Brain pericyte (primary cell): ENCODE measurements at places on chromosomes 12 and 14.

- DNase-seq = no peak
These were observed 88.9 kb upstream of the FRMD6 start for GRCh38 chr14:51562816-51563215.

DNA sequence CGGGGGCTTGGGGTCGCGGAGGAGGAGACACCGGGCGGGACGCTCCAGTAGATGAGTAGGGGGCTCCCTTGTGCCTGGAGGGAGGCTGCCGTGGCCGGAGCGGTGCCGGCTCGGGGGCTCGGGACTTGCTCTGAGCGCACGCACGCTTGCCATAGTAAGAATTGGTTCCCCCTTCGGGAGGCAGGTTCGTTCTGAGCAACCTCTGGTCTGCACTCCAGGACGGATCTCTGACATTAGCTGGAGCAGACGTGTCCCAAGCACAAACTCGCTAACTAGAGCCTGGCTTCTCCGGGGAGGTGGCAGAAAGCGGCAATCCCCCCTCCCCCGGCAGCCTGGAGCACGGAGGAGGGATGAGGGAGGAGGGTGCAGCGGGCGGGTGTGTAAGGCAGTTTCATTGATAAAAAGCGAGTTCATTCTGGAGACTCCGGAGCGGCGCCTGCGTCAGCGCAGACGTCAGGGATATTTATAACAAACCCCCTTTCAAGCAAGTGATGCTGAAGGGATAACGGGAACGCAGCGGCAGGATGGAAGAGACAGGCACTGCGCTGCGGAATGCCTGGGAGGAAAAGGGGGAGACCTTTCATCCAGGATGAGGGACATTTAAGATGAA, 630 bp downstream of the FOS start:
- DNase-seq = no peak

DNA sequence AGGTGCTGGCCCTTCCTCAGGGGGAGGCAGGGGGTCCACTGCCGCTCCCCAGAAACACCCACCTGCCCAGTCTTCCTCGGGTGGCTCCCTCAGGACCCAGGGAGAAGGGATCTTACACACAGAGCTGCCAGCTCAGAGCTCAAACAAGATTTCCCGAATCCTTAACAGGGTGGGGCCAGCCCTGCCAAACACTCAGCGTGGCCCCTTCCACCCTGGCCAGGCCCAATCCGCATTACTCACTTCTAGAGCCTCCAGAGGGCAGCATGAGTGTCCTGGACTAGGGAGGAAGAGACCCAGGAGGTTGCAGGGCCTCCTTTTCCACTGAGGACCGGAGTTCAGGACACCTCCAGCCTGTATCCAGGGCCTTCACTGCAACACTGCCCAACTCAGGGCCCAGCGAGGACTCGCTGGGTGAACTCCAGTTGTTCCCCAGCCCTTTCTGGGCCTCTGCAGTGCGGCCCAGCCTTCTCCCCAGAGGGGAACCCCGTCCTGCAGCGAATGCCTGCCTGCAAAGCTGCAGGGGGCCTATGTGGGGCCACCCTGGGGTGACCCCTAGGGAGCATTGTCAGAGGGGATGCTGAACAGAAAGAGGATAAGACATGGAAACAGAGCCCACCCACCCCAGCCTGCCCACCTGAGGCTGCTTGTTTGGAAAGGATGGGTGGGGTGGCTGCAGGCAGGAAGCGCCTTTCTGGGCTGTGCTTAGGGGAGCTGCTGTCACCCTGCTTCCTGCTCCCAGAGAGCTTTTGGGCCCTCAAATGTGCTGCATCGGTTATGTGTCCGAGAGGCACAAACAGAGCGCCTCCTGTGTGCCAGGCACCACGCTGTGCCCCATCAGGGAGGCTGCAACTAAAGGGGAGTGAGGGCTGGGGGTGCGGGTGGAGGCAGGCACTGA, 43.8 kb downstream of the CCNK start:
- DNase-seq = no peak

DNA sequence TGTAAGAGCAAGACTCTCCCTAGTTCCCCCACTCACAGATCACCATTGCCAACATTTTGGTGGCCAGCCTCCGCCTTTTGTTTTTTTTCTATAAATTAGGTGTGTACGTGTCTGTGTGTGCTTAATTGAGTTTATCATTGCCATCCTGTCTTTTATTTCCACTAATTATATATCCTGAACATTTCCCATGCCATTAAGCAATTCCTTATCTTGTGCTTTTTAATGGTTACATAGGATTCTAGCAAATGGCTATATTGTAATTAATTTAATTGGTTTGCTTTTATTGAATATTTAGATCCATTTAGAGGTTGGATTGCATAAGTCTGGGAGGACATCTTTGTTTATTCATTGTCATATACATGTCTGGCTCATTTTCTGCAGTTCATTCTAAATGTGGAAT, 107.3 kb upstream of the RTL1 start:
- DNase-seq = no peak

- no peak for DNase-seq
These were observed 5.3 kb downstream of the DNAI7 start for GRCh38 chr12:25189656-25190055.

GRCh38 chr14:64412237-64412636, 24.1 kb downstream of the MTHFD1 start:
- DNase-seq = no peak

- DNase-seq = no peak
These were observed 60.3 kb downstream of the TESC start for GRCh38 chr12:117038919-117039318.

DNA sequence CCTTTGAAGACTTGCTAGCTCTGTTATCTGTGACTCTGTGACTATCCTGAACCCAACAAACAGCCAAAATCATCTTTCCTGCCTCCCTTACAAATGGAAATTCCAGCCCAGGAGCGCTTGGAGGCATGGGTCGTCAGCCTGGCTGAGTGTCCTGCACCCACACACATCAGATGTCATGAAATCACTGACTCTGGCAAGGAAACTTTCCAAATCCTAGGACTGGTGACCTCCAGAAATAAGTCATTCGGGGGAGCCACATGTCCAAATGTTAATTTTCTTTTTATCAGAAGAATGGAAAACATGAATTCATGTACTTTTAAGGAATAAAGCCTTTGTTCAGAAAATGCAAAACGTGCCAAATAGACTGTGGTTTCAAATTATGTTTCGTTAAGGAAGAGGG, 96.3 kb upstream of the EVL start:
- DNase-seq = no peak

DNA sequence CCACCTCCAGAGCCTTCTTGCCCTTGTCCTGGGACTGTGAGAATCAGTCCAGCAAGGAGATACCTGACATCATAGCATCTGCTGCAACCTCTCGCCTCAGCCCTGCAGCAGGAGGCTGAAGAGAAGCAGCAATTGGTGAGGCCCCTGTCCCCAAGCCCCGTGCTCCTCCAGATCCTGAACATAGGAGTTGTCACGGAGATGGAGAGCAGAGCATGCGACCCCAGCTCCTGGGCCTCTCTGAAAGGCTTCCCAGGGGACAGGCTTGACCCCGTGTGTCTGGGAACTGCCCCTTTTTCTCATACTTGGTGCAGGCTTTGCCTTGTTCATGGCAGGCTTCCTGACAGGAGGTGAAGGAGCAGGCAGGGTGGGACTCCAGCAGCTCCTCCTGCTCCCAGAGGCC, 127.7 kb upstream of the PZP start:
- DNase-seq = no peak

DNA sequence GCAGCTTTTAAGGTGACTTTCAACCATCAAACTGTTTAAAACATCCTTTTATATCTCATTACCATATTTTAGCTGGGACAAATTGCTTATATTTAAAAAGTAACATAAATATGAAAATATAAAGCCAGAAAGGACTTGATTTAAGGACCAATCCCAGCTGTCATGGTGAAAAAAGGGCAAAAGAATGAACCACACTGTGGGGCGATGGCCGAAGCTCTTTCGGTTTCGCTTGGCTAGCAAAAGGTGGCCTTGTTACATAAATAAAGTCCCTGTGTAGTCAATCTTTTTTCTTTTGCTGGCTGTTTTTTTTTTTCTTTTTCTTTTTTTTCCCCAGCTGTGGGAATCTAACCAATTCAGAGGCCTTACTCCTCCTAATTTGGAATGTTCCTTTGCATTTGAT, 50.9 kb downstream of the FBXO33 start:
- no peak for DNase-seq

- no peak for DNase-seq
These were observed 119.3 kb upstream of the MDM1 start for GRCh38 chr12:68451261-68452077.

- no peak for DNase-seq
These were observed 133.4 kb downstream of the KICS2 start for GRCh38 chr12:64088431-64089349.

GRCh38 chr12:78035901-78036606, 205.4 kb downstream of the NAV3 start:
- no peak for DNase-seq

DNA sequence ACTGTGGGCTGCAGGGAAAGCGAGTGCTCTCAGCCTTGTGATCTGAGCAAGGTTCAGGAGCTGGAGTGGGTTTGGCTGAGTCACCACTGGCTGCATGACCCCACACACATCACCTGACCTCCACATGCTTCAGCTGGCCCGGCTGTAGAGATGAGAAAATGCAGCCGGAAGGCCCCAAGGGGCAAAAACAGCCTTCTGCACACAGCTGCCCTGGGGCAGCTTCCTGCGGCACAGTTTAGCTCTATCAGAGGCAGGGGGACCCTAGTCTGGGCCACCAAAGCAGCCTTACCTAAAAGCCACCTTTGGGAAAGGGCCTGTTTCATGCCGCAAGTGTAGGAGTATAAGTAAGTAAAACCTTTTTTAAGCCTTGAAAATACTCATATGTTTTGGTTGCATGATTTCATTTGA, 123.3 kb downstream of the SSPN start:
- peak; percentile 63 for DNase-seq

GRCh38 chr14:90114554-90114953, 52.8 kb downstream of the KCNK13 start:
- no peak for DNase-seq

GRCh38 chr12:84397263-84397662, 515.3 kb downstream of the SLC6A15 start:
- DNase-seq = no peak

GRCh38 chr12:39852346-39852745, 232.7 kb upstream of the ABCD2 start:
- no peak for DNase-seq

DNA sequence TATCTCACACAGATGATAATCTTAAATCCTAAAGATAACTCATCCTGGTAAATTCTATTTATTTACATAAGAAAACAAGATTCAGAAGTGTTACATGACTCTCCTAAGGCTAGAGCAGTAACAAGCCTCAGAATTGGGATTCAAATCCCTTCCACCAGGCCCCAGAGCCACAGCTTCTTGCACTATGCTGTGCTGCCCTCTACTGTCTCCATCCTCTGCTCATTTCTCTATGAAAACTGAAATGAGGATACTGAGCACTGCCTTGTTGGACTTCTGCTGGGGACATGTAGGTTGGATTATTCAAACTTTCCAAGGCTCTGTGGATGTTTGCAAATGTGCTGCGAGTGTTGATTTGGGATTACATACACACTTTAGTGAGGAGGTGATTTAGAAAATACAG, 23.5 kb upstream of the C12orf50 start:
- DNase-seq = no peak

GRCh38 chr14:79043194-79043889, 873.2 kb downstream of the NRXN3 start:
- DNase-seq = no peak
